ENCODE measurements at places on chromosomes 4 and X.

DNA sequence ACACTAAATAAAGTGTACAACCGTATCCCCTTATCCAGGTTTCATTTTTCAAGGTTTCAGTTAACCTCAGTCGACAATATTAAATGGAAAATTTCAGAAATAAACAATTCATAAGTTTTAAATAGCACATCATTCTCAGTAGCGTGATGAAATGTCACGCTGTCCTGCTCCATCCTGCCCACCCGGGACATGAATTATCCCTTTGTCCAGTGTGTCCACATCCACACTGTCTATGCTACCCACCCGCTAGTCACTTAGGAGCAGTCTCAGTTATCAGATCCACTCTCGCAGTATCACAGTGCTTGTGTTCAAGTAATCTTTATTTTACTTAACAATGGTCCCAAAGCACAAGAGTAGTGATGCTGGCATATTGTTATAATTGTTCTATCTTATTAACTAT, 54.7 kb downstream of the FRYL start:
- no peak for DNase-seq

DNA sequence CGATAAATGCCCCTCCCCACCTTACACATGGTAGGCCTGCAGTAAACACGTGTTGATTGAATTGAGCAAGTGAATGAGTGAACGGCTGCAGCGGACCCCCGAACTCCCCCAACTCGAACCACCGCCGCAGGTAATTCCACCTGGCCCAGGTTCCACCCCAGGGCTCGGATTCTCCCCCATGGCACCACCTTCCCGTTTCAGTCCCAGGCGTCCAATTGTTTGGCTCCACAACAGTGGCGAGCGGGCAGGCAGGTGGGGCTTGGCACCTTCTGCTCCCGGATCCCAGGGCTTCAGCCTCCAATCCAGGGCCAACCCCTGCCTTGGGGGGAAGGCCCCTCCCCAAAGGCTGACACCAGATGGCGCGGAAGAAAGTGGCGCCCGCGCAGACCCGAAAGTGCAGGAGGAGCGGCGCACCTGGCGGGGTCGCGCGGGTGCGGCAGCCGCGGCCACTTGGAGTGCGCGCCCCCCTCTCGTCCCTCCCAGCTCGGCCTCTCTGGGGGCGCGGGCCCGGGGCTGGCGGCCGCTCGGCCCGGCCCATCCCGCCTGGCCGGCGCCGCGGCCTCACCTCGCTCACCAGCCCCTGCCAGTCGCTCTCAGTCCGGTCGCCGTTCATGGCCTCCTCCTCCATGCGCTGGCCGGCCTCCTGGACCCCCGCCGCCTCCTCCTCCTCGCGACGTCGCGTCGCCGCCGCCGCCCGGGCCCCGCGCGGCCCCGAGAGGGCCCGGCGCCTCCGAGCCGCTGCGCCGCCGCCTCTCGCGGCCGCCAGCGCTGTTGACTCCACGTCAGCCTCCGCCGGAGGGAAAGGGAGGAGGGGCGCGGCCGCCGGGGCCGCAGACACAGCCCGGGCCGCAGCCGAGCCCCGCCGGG, at the start of gene CCDC149:
CCDC149 (minus strand) TSS at position 791 of the 867 bp plus-strand sequence; CDS start at position 613, 178 bp downstream.
- DNase-seq: peak; percentile 86

- no peak for DNase-seq
These were observed 38.3 kb upstream of the MMAA start for GRCh38 chr4:145580906-145581305.

- no peak for DNase-seq
These were observed 810.4 kb downstream of the TRIML1 start for GRCh38 chr4:188949596-188949995.

DNA sequence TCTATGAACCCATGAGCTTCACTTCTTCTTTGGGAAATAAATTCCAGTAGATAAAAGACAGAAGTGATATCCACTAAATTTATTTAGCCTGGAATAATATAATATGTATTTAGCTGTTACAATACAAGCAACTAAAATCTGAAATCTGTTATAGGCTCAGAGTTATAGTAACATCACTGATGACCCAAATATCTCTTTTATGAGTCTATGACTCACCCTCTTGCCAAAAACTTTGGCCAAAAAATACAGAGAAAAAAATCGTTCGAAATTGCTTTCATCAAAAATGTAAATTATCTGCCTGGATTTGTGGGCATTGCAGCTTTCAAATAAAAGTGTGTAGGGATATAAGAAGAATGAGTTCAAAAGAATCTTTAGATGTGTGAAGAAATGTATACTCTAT, 89.4 kb upstream of the DKK2 start:
- DNase-seq: no peak

GRCh38 chr4:113700602-113701150, 60.9 kb downstream of the CAMK2D start:
- DNase-seq: no peak

GRCh38 chr4:22268350-22269025, 247.4 kb downstream of the ADGRA3 start:
- DNase-seq: no peak

DNA sequence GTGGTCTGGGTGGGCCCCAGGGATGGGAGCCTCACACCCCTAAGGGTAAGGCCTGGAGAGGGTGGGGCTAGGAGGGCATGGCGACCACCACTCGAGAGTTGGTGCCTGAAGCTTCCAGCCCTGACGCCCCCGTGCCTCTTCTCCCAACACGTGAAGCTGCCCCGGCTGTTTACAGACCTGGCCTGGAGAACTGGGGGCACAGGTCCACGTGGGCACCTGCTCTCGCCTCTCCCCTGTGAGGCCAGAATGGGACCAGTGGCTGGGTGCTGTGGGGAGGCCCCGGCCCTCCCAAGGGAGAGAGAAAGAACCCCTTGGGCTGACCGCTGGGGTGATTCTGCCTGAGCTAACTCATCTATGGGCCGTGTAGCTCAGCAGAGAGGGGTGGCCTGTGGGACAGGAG, 15.5 kb downstream of the NAT8L start:
- DNase-seq: peak; percentile 14

DNA sequence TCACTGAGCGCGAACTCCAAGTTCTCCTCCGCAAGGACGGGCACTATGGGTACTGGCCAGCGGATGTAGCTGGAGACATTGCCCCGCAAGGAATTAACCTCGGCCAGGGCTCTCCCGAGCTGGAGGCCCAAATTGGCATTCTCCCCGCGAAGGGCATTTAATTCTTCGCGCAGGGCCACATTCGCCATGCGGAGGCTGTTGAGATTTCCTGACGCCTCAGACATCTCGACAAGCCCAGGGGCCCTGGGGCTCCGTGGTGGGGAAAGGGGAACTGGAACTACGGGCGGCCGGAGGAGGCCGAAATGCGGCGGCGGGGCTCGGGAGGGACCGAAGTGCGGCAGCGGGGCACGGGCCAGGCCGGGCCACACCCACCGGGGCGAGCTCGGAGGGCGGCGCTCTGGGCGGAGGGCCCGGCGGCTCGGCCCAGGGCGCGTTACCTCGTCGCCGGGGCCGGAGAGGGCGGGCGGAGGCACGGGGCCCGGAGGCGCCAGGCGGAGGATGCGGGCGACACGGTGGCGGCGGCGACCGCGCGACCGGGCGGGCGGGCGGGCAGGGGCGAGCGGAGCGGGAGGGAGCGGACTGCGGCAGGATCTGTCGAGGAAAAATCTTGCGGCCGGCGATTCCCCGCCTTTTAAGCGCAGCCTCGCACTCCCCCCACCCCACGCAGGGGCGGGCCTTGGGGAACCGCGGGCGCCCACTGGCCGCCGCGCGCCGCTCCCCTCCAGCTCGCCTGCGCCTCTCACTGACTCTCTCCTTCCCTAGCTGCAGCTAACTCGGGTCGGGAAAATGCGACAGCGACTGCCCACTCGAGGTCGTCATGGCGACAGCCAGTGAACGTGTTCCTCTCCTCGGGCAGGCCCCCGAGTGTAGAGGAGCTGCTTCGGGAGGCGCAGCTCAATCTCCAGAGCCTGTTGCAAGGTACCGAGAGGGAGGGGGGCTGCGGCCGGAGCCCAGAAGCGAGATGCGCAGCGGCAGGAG, at the start of gene RTL5:
RTL5 (minus strand) TSS at position 599 of the 978 bp plus-strand sequence.
- DNase-seq: peak; percentile 72

GRCh38 chrX:15055146-15055930, 182.1 kb downstream of the MOSPD2 start:
- no peak for DNase-seq

Measured in H9 (cell line).